ENCODE measurements at places on chromosomes 7 and 10.

- no peak for DNase-seq
Observed at GRCh38 chr7:35019801-35020200, 17.5 kb downstream of the DPY19L1 start.

- no peak for DNase-seq
Observed at GRCh38 chr10:47115322-47115721, 184.7 kb upstream of the GDF10 start.

GRCh38 chr10:61188691-61189090 lies 244.7 kb upstream of the RHOBTB1 start:
- no peak for DNase-seq

DNA sequence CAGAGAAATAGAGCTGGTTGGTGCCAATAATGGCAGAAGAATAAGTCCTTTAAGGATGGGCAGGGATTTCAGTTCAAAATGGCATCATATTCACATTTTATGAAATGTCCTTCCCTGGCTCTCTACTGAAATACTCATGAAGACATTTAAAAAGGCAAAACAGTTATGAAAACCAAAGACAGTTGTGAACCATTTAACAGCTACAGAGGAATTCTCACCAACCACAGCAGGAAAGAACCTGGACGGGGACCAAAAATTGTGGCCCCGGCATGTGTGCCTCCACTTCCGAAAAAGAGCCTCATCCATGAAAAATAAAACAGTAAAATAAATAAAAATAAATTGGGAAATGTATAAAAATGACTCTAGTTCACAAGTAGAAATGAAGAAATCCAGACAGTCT lies 539.5 kb downstream of the SUGCT start:
- no peak for DNase-seq

DNA sequence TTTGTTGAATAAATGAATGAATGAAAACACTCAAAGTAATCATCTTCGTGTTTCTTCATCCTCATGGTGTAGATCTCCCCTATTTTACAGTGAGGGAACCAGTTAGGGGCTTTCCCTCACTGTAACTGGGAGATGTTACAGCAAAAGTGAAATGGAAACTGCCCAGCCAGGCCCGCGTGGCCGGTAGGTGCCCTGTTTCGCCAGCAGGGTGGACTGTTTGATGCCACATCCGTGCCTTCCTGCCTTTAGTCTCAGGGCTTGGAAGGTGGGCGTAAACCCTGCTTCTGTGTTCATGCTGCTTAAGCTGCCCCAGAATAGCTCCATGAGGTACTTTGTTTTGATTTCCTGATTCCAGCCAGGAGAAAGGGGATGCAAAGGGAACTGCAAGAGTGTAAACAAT lies 268.8 kb downstream of the PLXNA4 start:
- no peak for DNase-seq

DNA sequence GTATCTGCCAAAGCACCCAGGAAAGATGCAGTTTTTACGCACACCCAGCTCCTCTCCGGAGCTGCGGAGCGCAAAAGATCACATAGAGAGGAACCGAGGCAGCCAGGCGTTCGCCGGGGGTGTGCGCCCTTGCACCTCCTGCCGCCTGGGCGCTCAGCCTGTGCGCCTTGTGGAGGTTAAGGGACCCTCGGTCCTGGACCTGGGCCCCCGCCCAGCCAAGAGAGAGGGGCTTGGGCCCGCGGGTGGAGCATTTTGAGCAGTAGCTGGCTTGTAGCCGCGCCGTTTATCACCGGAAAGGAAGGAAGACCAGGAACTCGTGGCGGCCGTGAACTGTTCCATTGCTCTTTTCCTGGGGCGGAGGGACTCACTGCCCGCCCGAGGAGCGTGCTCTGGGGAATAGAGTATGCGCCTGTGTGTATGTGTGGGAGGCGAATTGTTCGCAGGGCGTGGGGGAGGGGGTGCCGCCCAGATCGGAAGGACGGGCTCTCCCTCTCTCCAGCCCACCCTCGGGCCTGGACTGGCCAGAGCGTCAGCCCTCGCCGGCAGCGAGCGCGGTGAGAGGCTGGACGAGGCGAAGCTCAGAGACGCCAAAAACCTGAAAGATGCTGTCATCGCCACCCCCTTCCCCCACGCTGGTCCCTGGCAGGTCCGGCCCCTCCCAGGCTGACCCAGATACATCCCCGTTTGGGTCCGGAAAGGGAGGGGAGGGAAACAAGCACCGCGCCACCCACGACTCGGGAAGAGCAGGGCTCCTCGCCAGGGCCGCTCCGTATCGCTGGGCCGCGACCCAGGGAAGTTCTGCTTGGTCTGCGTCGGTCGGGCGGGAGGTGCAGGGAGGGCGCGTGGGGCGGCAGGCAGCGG lies 1.2 kb upstream of the WNT2 start:
- no peak for DNase-seq

- DNase-seq = no peak
Observed at GRCh38 chr10:71761105-71761511, 12.2 kb downstream of the VSIR start.

Measured in Ammon's horn (tissue), 1 donor.